ENCODE measurements at places on chromosomes 1 and 21. TPM values are rescaled to one million over a fixed set of nuclear protein-coding genes. Genes with fewer than 3 reads are reported as not detected.
A peak's percentile ranks its signal among the peaks of the same experiment; 100 is the strongest.

DNA sequence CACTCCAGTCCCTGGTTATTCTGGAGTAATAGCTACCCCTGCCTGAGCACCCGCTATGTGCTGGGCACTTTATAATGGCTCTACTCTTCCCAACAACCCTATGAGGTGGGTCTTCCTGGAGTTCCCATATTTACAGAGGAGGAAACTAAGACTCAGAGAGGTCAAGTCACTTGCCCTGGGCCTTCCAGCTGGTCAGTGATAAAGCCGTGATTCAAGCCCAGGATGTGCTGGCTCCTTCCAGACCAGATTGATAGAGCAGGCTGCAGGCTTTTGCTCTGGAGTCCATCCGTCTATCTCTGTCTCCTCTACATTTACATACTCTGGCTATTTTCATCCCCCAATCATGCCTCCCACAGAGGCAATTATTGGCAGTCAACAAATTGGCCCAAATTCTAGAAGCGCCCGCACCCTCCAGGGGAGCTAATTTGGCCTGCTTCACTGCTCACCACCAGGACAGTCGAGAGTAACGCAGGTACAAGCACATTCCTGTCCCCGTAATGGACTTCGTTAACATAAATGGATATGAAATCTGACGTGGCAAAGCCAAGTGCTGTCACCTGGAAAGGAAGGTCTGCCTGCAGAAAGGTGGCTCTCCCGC, 39.8 kb upstream of the SELENON start:
- no peak overlapping the region for H3K4me3 ChIP-seq
- H3K27me3 ChIP-seq = no peaks in the 10 kb centered on the region
- peaks cover 12% of the 10 kb centered on the region for H3K36me3 ChIP-seq
- H3K27ac ChIP-seq = no peak overlapping the region

- no peak overlapping the region for H3K4me3 ChIP-seq
- no peaks in the 10 kb centered on the region for H3K27me3 ChIP-seq
- no peaks in the 10 kb centered on the region for H3K4me1 ChIP-seq
- DNase-seq = no peak
Measured at GRCh38 chr1:42163536-42164503, 725 bp downstream of the GUCA2A start.

- no peaks in the 10 kb centered on the region for H3K36me3 ChIP-seq
- H3K4me1 ChIP-seq = no peaks in the 10 kb centered on the region
- H3K27me3 ChIP-seq = no peaks in the 10 kb centered on the region
- H3K4me3 ChIP-seq = no peak overlapping the region
Measured at GRCh38 chr1:20366463-20367115, 75.9 kb downstream of the VWA5B1 start.

- peak overlapping the region; percentile 34 for H3K27ac ChIP-seq
- no peaks in the 10 kb centered on the region for H3K27me3 ChIP-seq
- DNase-seq = no peak
- H3K4me3 ChIP-seq = no peak overlapping the region
Measured at GRCh38 chr1:2251786-2252185, 23.7 kb downstream of the SKI start.

- no peaks in the 10 kb centered on the region for H3K4me1 ChIP-seq
- no peak for DNase-seq
- H3K27ac ChIP-seq = no peak overlapping the region
- H3K36me3 ChIP-seq = peaks cover 10% of the 10 kb centered on the region
- H3K4me3 ChIP-seq = no peak overlapping the region
Measured at GRCh38 chr1:176141449-176141848, 65.6 kb downstream of the COP1 start.

DNA sequence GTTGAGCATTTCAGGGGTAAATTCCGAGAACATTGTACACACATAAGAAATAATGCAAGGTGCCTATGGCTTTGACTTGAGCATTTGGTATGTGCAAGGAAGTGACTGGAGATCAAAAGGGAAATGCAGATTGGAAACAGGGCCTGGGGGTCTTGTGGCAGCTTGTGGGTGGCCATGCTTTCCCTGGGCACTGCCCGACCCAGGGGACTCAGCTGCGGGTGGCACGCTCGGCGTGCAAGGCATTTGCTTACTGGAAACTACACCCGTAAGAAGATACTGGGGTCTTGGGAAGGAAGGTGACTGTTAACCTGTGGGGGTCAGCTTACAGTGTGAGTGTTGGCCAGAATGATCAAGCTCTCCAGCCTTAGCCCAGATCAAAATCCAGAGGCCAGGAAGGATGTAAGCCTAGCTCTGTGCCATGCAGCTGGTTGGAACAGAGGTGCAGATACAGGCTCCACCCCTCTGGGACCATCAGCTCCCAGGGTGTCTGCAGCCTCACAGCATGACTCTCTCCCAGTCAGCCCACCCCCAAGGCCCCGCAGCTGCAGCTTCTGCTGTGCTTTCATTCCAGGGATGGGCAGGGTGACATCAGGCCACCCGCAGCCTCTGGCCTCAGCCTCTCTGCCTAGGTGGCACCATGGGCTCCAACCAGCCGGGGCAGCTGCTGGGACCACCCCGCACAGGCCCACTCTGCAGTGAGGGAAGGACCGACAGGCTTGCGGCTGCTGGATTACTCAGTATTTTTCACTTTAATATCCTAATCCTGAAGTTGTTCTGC, 55.1 kb downstream of the KIF26B start:
- H3K27me3 ChIP-seq = no peaks in the 10 kb centered on the region
- H3K4me1 ChIP-seq = no peaks in the 10 kb centered on the region
- no peak overlapping the region for H3K4me3 ChIP-seq
- H3K27ac ChIP-seq = no peak overlapping the region
- H3K36me3 ChIP-seq = no peaks in the 10 kb centered on the region
- no peak for DNase-seq

DNA sequence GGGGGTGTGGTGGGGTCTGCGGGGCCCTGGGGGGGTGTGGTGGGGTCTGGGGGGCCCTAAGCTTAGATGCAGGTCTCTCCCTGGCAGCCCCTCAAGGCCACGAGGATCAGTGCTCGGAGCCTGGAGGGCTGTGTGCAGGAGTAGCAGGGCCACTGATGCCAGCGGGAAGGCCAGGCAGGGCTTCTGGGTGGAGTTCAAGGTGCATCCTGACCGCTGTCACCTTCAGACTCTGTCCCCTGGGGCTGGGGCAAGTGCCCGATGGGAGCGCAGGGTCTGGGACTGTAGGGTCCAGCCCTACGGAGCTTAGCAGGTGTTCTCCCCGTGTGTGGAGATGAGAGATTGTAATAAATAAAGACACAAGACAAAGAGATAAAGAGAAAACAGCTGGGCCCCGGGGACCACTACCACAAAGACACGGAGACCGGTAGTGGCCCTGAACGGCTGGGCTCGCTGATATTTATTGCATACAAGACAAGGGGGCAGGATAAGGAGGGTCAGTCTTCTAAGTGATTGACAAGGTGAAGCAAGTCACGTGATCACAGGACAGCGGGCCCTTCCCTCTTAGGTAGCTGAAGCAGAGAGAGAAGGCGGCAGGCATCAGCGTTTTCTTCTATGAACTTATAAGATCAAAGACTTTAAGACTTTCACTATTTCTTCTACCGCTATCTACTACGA, 8.7 kb downstream of the RNF223 start:
- DNase-seq = no peak
- peaks cover 9% of the 10 kb centered on the region for H3K4me1 ChIP-seq
- H3K27ac ChIP-seq = no peak overlapping the region
- H3K27me3 ChIP-seq = peaks cover 11% of the 10 kb centered on the region
- no peaks in the 10 kb centered on the region for H3K36me3 ChIP-seq
- H3K4me3 ChIP-seq = no peak overlapping the region

Gene KRTAP7-1
- not detected for total RNA-seq

- DNase-seq = no peak
- H3K4me3 ChIP-seq = no peak overlapping the region
- H3K27ac ChIP-seq = no peak overlapping the region
- H3K27me3 ChIP-seq = no peaks in the 10 kb centered on the region
- no peaks in the 10 kb centered on the region for H3K4me1 ChIP-seq
Measured at GRCh38 chr1:110477041-110477440, 26.1 kb downstream of the PROK1 start.

Gene TSPAN2
- total RNA-seq = 10.9 TPM

- H3K4me1 ChIP-seq = peaks cover 5% of the 10 kb centered on the region
- no peaks in the 10 kb centered on the region for H3K27me3 ChIP-seq
- no peak for DNase-seq
- H3K4me3 ChIP-seq = no peak overlapping the region
Measured at GRCh38 chr1:13702425-13703127, 2.6 kb downstream of the PRDM2 start.

DNA sequence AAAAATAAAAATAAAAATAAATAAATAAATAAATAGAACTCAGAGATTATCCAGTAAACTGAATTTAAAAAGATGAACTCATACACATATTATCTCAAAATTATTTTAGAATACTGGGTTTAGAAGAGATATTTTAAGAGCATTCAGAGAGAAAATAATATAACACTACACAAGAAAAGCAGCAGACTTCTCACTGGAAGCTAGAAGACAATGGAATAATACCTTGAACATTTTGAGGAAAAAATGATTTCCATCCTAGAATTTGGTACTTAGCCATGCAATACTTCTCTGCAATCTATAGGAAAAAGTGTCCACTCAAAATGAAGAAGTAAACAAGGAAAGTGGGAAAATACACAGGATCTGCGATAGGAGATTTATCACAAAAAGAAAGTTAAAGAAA, 24.2 kb downstream of the TRMT1L start:
- no peak for DNase-seq
- H3K36me3 ChIP-seq = peaks cover 31% of the 10 kb centered on the region
- H3K4me1 ChIP-seq = no peaks in the 10 kb centered on the region
- no peak overlapping the region for H3K27ac ChIP-seq

Gene EEIG2
- total RNA-seq = 9.6 TPM

DNA sequence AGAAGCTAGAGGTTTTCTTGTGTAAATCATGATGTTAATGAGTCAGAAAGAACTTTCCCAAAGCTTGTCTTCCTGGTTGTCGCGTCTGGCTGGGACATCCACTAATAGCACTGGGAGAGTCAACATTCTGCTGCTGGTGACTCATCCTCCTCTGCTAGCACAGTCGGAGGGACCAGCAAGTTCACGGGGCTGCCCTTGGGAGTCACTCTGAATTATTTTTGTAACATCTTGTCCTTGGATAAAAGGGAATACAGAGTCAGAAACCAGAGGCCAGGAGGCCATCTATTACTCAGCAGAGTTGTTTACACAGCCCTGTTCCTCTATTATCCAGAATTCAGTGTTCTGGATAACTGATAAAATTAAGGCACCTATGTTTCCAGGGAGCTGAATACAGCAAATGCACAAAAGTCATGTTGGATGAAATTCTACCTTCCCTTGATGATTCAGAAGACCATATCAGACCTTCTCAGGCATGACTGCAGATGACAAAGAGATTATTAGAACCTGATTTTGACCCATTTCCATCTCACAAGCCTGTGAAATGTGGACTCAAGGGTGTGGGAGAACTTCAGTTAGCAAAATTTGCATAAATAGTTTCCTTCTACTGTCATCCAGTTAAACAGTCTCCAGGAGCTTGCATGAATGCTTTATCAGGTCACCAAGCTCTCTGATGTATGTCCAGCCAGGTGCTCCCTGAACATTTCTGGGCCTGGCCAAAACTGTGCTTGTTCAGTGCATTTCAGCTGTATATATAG, 68.1 kb downstream of the JAK1 start:
- no peaks in the 10 kb centered on the region for H3K36me3 ChIP-seq
- peak overlapping the region; percentile 24 for H3K4me3 ChIP-seq
- H3K27ac ChIP-seq = peak overlapping the region; percentile 79
- peak; percentile 96 for DNase-seq
- no peaks in the 10 kb centered on the region for H3K27me3 ChIP-seq

DNA sequence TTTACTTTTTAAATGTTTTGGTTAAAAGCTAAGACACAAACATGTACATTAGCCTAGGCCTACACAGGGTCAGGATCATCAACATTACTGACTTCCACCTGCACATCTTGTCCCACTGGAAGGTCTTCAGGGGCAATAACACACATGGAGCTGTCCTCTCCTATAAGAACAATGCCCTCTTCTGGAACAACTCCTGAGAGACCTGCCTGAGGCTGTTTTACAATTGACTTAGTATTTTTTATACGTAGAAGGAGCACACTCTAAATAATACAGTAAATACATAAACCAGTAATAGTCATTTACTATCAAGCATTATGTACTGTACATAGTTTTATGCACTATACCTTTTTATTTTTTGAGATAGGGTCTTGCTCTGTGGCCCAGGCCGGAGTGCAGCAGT, 14.1 kb upstream of the MOB3C start:
- no peak overlapping the region for H3K4me3 ChIP-seq
- no peaks in the 10 kb centered on the region for H3K4me1 ChIP-seq
- H3K36me3 ChIP-seq = peaks cover 26% of the 10 kb centered on the region
- no peaks in the 10 kb centered on the region for H3K27me3 ChIP-seq
- no peak for DNase-seq

DNA sequence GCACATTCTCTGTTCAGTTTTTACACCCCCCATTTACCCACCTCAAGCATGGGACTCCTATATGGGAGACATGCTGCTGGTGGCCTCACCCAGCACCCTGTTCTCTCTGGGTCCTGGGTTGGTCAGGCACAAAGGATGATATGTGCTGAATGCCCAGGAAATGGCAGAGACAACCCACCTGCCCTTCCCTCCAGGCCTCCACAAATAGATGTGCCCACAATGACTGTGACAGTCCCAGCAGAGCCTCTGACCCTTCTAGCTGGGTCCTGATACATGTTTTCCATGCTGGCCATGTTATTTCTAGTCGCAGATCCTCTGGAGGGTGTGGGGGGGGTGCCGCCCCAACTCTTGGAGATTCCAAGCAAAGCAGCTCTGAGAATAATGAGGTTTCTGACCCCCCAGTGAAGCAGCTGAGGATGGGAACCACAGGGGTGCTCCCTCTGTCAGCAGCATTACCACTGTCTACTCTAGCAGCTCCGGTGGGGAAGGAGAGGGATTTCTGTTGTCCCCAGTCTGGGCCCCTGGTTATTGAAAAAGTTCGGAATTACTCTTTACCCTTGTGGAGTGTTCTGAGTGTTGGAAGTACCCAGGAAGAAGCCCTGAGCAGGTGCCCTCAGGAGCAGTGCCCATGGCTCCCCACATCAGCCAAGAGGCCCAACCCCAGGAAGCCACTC, 1.2 kb upstream of the CCDC28B start:
- peaks cover 27% of the 10 kb centered on the region for H3K36me3 ChIP-seq
- no peaks in the 10 kb centered on the region for H3K27me3 ChIP-seq
- no peak overlapping the region for H3K4me3 ChIP-seq
- peak overlapping the region; percentile 66 for H3K27ac ChIP-seq
- peaks cover 7% of the 10 kb centered on the region for H3K4me1 ChIP-seq

Gene GPR161
- 16.3 TPM for total RNA-seq

GRCh38 chr1:86436041-86436440, 12.1 kb downstream of the CLCA2 start:
- no peaks in the 10 kb centered on the region for H3K36me3 ChIP-seq
- H3K4me3 ChIP-seq = no peak overlapping the region
- H3K27ac ChIP-seq = no peak overlapping the region
- H3K27me3 ChIP-seq = no peaks in the 10 kb centered on the region
- no peak for DNase-seq

Gene CYB561D1
- 26.8 TPM for total RNA-seq

Gene TP73
- not detected for total RNA-seq

DNA sequence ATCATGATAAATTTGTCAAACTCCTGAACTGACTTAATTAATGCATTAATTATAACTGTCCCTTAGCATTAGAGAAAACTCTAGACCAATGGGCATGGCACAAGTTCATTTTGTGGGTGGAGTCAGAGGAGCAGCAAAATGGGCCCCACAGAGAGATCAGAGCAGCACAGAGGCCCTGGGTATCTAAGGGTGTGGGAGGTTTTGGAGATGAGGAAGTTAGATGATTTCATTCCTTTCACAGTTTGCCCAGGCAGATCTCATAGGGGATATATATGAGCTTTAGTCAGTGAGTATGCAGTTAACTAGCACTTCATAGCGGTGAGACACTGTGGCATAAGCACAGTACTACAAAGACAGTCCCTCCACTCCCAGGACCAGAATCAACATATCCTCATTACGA, 117.3 kb downstream of the MAB21L3 start:
- no peaks in the 10 kb centered on the region for H3K36me3 ChIP-seq
- no peak overlapping the region for H3K4me3 ChIP-seq
- no peak overlapping the region for H3K27ac ChIP-seq
- no peak for DNase-seq
- no peaks in the 10 kb centered on the region for H3K27me3 ChIP-seq
- H3K4me1 ChIP-seq = no peaks in the 10 kb centered on the region

Gene CLCNKB
- total RNA-seq = not detected

All from ascending aorta (tissue), 2 donors.